ENCODE measurements at places on chromosomes 3 and 15.

- peaks cover 2% of the 10 kb centered on the region for H3K27me3 ChIP-seq
- H3K4me3 ChIP-seq = no peak overlapping the region
- H3K4me1 ChIP-seq = no peaks in the 10 kb centered on the region
- H3K36me3 ChIP-seq = peaks cover 39% of the 10 kb centered on the region
- H3K27ac ChIP-seq = no peak overlapping the region
- no peak for DNase-seq
Measured at GRCh38 chr3:33008282-33008681, 56.8 kb downstream of the CCR4 start.

DNA sequence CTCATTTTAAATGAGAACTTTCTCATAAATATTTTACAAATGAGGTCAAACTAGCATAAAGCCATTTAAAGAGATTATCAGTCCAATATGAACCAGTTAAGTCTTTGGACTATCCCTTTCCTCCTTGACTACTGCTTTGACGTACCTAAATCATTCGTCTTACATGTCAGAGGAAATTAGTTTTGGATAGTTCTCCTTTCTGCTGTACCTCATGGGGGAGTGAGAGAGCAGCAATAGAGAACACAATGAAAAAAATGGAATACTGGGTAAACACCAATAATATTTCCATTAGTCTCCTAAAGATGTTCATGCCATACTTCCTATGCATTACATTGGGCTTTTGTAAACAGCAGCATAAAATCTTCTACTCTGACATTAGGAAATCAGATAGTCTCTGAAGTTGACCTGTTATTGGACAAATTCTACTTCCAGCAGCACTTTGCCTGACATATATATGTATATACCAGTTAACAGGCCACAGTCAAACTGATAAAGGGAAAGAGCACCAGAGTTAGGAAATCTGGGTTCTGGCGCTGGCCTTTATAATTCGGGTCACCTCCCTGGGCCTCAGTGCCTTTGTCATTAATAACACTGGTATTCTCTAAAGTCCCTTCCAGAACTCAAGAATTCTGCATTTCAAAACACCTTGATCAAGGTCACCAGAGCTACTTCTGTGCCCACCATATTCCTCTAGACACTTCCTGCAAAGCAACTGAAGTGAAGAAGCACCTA, 26.8 kb downstream of the TIMMDC1 start:
- H3K4me3 ChIP-seq = no peak overlapping the region
- DNase-seq = no peak
- H3K27ac ChIP-seq = no peak overlapping the region
- no peaks in the 10 kb centered on the region for H3K4me1 ChIP-seq
- no peaks in the 10 kb centered on the region for H3K27me3 ChIP-seq

GRCh38 chr15:50676799-50677483, 9.7 kb downstream of the TRPM7 start:
- H3K27me3 ChIP-seq = no peaks in the 10 kb centered on the region
- no peak for DNase-seq
- no peak overlapping the region for H3K4me3 ChIP-seq
- peaks cover 16% of the 10 kb centered on the region for H3K4me1 ChIP-seq

DNA sequence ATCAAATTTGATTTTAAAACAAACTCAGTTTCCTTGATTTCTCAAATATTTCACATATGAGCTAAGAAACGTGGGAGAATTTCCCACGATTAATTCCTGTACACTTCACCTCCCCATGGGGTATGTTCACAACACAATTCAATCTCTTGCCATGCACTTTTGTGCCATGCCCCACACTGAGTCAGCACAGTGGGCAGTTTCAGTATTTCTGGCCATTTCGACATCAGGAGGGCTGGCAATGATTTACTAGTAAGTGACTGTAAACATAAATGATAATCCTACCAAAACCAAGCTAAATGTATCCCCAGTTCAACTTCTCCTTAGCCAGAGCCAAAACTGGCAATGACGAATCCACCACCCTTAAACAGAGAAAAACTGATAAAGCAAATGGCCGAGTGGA, 293.6 kb downstream of the FGF12 start:
- no peaks in the 10 kb centered on the region for H3K36me3 ChIP-seq
- H3K27me3 ChIP-seq = peaks cover 1% of the 10 kb centered on the region
- no peak overlapping the region for H3K4me3 ChIP-seq
- H3K4me1 ChIP-seq = no peaks in the 10 kb centered on the region

DNA sequence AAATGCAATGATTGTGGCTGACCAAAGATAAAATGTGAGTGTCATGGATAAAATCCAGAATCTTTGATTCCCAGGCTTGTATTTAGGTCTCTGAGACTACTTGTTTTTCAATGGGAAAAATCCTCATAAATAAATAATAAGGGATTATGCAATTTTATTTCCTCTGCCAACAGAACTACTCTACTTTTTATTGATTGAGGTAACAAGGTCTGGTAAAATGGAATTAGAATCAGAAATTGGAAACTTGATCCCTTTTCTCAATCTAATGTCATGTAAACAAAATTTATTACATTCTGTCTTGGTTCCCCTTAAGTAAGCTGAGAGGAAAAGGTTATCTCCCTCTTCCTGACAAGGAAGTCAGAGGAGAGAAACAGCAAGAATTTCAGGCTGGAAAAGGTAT, 48.3 kb upstream of the CCDC50 start:
- no peaks in the 10 kb centered on the region for H3K4me1 ChIP-seq
- DNase-seq = no peak
- H3K27me3 ChIP-seq = no peaks in the 10 kb centered on the region
- no peaks in the 10 kb centered on the region for H3K36me3 ChIP-seq

DNA sequence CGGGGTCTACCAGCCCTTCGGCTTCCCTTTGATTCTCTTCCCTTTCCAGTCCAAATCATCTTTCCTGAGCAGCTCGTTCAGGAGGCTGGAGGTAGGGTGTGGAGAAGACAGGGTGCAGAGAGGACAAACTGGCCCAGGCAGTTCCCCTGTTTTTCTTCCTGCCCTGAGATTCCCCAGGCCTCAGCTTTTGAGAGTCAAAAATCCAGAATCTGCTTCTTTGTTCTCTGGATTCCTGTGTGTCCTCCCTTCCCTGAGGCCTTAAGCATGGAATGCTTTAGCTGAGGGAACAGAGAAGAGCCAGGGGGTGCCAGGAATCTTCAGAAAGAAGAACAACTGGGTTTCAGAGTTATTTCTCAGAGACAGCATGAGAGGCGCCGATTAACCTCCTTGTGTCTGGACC, 26.7 kb upstream of the LRTM1 start:
- peaks cover 8% of the 10 kb centered on the region for H3K4me1 ChIP-seq
- DNase-seq = no peak
- no peak overlapping the region for H3K4me3 ChIP-seq
- H3K36me3 ChIP-seq = no peaks in the 10 kb centered on the region
- H3K27ac ChIP-seq = no peak overlapping the region

DNA sequence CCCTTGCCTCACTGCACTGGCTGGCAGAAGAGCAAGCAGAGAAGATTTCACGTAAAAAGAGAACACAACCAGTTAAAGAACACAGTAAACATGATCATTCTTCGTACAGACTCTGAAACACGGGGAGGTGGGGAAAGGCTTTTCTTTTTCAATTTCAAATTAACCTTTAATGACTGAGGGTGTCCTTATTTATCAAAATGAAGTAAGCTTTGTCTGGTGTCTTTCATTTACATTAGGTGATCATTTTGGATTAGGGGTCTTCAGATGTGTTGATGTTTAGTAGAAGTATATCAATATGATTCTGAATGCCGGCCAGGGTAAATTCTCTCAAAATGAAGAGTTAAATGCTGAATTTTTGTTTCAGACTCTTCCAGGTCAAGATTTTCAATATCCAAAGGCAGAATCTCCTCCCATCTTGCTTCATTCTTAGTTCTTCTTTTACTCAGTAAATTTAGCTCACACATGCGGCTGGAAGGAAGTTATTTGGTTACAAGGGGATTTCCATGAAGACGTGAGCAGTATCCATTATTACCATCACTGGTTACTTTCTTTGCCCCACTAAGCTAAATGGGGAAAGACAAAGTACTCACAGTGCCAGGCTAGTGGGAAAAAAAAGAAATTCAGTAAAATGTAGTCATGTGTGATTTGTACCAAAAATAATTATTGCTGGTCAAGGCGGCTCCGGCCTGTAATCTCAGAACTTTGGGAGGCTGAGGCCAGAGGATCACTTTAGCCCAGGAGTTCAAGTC, 272.2 kb upstream of the NR2F2 start:
- no peaks in the 10 kb centered on the region for H3K27me3 ChIP-seq
- no peak overlapping the region for H3K27ac ChIP-seq
- peaks cover 4% of the 10 kb centered on the region for H3K4me1 ChIP-seq
- no peaks in the 10 kb centered on the region for H3K36me3 ChIP-seq
- H3K4me3 ChIP-seq = no peak overlapping the region

DNA sequence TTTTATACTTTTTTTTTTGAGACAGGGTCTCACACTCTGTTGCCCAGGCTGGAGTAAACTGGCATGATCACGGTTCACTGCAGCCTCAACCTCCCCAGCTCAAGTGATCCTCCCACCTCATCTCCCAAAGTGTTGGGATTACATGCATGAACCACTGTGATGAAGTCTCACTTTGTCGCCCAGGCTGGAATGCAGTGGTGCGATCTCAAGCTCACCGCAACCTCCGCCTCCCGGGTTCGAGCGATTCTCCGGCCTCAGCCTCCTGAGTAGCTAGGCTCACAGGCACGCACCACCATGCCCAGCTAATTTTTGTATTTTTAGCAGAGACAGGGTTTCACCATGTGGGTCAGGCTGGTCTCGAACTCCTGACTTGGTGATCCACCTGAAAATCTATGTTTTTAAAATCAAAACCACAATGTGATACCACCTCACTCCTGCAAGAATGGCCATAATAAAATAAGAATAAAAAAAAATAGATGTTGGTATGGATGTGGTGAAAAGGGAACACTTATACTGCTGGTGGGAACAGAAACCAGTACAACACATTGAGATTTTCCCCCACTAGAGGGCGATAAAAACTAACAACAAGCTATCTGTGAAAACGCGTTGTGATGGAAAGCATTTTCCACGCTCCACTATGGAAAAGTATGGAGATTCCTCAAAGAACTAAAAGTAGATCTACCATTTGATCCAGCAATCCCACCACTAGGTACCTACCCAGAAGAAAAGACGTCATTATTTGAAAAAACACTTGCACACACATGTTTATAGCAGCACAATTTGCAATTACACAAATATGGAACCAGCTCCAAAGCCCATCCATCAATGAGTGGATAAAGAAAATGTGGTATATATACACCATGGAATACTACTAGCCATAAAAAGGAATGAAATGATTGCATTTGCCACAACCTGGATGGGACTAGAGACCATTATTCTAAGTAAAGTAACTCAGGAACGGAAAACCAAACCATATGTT, 26.8 kb upstream of the OCA2 start:
- DNase-seq = peak; percentile 25
- H3K4me1 ChIP-seq = peaks cover 4% of the 10 kb centered on the region
- H3K27me3 ChIP-seq = no peaks in the 10 kb centered on the region
- no peak overlapping the region for H3K27ac ChIP-seq

DNA sequence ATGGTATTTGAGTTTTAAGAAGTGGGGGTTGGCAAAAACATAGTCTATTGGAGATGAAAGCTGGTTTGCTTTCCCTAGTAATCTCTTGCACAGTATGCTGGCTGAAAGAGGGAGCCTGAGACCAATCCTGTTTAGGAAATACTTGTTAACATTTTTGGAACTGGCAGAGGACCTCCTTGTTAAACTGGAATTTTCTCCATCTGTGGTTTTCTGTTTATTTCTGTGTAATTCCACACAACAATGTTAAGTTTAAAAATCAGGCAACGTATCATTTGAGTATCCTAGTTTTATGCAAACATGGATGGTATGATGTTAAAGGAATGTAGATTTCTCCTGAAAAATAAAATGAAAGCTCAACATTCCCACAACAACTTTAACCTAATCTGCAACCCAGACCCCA, 536.0 kb upstream of the TBL1XR1 start:
- H3K36me3 ChIP-seq = no peaks in the 10 kb centered on the region
- H3K4me1 ChIP-seq = no peaks in the 10 kb centered on the region
- H3K27ac ChIP-seq = no peak overlapping the region
- no peaks in the 10 kb centered on the region for H3K27me3 ChIP-seq

GRCh38 chr15:69066007-69066995, 51.8 kb downstream of the NOX5 start:
- no peaks in the 10 kb centered on the region for H3K27me3 ChIP-seq
- no peak overlapping the region for H3K4me3 ChIP-seq
- H3K4me1 ChIP-seq = peaks cover under 1% of the 10 kb centered on the region
- no peaks in the 10 kb centered on the region for H3K36me3 ChIP-seq
- no peak for DNase-seq
- H3K27ac ChIP-seq = no peak overlapping the region

DNA sequence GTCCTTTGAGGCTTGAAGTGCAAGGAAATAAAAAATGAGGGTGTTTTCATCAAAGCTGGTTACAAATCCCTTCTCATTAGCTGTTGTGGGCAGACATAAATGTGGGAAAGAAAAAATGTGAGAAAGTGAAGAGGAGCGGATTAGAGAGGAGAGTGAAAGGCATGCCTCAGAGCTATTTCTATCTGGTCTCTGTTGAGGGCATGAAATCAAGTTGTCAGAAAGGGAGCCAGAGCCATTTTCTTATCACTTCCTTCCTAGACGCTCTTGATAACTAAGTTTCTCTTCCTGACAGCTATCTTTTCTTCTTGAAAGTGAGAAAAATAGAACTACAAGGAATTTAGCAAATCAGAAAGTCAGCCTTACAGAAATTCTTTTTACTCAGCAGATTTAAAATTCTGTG, 20.8 kb upstream of the CAPN3 start:
- no peak overlapping the region for H3K27ac ChIP-seq
- H3K4me3 ChIP-seq = no peak overlapping the region

DNA sequence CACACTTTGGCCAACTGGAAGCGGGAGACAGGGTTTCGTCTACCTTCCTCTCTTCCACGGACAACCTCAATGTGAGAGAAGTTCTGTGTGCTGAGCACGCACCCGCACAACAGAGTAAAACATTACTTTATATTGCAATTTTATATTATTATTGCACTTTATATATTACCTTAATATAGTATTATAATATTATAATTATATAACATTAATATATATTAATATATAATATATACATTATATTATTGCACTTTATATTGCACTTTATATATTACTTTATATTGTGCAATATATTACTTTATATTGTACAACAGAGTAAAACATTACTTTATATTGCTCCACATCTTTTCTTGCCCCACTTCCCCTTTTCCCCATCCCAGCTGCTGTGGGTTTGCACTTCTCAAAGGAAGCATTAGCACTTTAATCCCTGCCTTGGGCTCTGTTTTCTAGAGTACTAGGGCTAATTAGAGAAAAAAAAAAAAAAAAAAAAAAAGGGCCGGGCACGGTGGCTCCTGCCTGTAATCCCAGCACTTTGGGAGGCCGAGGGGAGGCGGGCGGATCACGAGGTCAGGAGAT, 76.4 kb upstream of the SLC4A7 start:
- no peaks in the 10 kb centered on the region for H3K27me3 ChIP-seq
- no peak overlapping the region for H3K27ac ChIP-seq
- no peak overlapping the region for H3K4me3 ChIP-seq
- H3K4me1 ChIP-seq = no peaks in the 10 kb centered on the region

GRCh38 chr15:95676500-95676899, 654.0 kb upstream of the NR2F2 start:
- H3K4me3 ChIP-seq = no peak overlapping the region
- no peak for DNase-seq
- no peaks in the 10 kb centered on the region for H3K36me3 ChIP-seq

GRCh38 chr3:169790687-169791429, 17.7 kb downstream of the MYNN start:
- DNase-seq = no peak
- H3K4me3 ChIP-seq = no peak overlapping the region
- no peak overlapping the region for H3K27ac ChIP-seq
- no peaks in the 10 kb centered on the region for H3K27me3 ChIP-seq
- peaks cover 45% of the 10 kb centered on the region for H3K36me3 ChIP-seq

- H3K36me3 ChIP-seq = no peaks in the 10 kb centered on the region
- DNase-seq = no peak
- H3K27ac ChIP-seq = no peak overlapping the region
- no peak overlapping the region for H3K4me3 ChIP-seq
- no peaks in the 10 kb centered on the region for H3K27me3 ChIP-seq
Measured at GRCh38 chr3:15553749-15554148, 32.2 kb upstream of the COLQ start.

Data from RWPE2 (cell line).